ENCODE measurements at places on chromosomes 16 and 17.

DNA sequence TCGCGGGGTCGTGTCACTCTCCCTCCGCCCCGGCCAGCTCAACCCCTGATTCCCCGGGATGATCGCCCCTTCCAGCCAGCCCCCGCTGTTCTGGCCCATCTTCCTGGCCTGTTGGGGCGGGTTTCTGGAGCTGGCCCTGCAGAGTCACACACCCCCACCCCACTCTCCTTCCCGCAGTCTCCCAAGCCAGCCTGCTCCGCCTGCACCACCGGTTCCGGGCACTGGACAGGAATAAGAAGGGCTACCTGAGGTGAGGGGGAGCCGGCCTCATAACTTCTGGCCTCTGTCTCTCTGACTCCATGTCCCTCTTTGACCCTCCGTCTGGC lies 621 bp downstream of the CHP2 start:
- no peak for DNase-seq

DNA sequence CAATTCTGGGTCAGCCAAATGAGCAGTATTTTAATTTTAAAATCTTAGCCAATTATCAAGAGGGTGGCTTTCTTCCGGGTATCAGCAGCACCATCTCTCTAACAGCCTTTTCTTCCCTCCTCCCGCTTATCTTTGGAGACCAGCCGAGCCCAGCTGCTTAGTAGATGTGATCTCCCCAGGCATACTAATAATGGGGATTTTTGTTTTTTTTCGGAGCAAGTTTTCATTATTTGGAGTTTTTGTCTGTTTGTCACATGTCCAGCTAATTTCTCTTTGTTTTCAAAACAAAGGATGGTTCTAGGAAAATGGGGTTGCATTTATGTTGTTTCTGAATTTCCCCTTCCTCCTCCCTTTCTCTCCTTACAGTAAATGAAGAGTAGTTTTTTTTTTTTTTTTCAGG lies 170.5 kb upstream of the MPHOSPH6 start:
- no peak for DNase-seq

GRCh38 chr16:21156767-21157467 lies 1.6 kb upstream of the LDAF1 start:
- DNase-seq: peak; percentile 69

DNA sequence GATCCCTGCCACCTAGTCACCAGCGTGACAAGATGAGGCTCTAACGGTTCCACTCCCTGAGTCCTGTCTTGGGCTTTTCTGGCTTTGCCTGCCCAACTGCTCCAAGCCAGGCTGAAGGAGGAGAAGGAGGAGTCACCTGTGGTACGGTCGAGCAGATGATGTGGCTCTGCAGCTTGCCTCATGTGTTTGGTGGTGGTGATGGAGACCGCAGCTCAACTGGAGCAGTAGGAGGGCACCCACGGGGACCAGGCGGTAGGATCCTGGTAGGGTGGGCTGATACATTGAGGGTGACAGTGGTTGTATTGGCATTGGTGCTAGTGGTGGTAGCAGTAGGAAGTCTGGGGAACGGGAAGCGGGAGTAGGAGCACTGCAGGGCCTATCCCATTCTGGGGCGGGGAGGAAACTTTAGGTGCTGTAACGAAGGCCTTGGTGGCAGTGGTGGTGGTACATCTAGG lies 202.8 kb upstream of the WSB1 start:
- DNase-seq: no peak

- peak; percentile 91 for DNase-seq
These were observed at the start of the genes ABI3 and GNGT2 for GRCh38 chr17:49210158-49211029. ABI3 (plus strand) TSS chr17:49210707; CDS start chr17:49210725, 18 bp downstream. GNGT2 (minus strand) TSS chr17:49210574; CDS start chr17:49207422, 3,152 bp downstream.

- DNase-seq: no peak
These were observed 43.0 kb downstream of the RNF112 start for GRCh38 chr17:19454074-19454473.

DNA sequence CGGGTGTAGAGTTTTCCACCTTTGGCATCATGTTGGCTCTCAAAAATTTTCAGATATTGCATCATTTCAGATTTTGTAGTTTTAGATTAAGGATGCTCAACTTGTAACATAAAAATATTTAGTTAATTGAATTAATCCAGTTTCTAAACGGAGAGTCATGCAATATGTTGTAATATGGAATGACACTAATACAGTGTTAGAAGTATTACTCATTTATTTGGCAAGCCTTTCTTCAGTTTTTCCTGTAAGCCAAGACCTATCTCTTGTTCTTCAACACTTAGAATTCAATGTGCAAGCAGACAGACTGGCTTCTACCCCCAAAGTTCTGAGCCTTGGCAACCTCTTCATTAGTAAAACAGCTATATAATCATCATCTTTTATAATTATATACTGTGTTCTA lies 985.0 kb upstream of the GOT2 start:
- DNase-seq: no peak
